Tibial nerve (tissue), 4 donors: ENCODE measurements at places on chromosomes 11 and 22. TPM values are rescaled to one million over a fixed set of nuclear protein-coding genes. Genes with fewer than 3 reads are reported as not detected.

GRCh38 chr22:43304831-43305590, 38.2 kb downstream of the SCUBE1 start:
- DNase-seq, result no peak

DNA sequence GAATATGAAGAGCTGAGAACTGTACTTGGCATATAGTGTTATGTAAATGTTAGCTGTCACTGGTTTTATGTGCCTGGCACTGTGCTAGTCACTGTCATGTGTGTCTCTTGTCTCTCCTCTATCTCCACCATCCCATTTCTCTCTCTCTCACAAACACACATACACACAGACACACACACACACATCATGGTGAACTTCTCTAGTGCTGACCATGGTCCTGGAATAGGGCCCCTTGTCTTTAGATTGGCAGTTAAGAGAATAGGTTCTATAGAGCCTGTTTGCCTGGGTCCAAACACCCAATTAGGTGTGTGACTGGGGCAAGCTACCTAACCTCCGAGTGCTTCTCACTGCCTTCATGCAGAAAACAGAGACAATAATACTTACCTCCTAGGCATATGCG, 109.7 kb upstream of the NARS2 start:
- no peak for DNase-seq

DNA sequence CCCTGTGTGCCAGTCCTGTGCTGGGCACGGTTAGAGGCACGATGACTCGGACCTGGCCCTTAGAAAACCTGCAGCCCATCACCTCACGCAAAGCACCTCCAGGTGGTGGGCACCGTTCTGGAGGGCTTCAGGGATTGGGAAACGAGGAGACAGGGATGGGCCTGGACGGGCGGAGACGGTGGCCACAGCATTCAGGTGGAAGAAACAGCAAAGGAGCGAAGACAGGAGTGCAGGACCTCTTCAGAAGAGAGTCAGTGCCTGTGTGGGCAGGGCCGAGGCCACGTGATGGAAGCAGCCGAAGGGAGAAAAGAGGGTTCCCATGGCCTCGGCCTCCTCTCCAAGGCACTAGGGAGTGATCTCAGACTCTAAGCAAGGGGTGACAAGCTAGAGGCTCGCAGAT, 8.1 kb upstream of the SLC22A12 start:
- no peak for DNase-seq

GRCh38 chr11:69797737-69798528, 21.3 kb downstream of the FGF3 start:
- no peak for DNase-seq

The KRTAP5-10 gene
- total RNA-seq, result not detected
